Naive thymus-derived CD4-positive, alpha-beta T cell (primary cell): ENCODE measurements at places on chromosomes 7 and 10.

- DNase-seq, result no peak
Observed at GRCh38 chr10:29806350-29806788, 171.6 kb upstream of the SVIL start.

GRCh38 chr7:151206914-151207313 is 3.4 kb downstream of the H2BK1 start:
- no peak for DNase-seq

- no peak for DNase-seq
Observed at GRCh38 chr7:129615018-129615417, 3.5 kb downstream of the NRF1 start.

GRCh38 chr7:139451638-139452037 is 31.8 kb downstream of the KLRG2 start:
- no peak for DNase-seq

DNA sequence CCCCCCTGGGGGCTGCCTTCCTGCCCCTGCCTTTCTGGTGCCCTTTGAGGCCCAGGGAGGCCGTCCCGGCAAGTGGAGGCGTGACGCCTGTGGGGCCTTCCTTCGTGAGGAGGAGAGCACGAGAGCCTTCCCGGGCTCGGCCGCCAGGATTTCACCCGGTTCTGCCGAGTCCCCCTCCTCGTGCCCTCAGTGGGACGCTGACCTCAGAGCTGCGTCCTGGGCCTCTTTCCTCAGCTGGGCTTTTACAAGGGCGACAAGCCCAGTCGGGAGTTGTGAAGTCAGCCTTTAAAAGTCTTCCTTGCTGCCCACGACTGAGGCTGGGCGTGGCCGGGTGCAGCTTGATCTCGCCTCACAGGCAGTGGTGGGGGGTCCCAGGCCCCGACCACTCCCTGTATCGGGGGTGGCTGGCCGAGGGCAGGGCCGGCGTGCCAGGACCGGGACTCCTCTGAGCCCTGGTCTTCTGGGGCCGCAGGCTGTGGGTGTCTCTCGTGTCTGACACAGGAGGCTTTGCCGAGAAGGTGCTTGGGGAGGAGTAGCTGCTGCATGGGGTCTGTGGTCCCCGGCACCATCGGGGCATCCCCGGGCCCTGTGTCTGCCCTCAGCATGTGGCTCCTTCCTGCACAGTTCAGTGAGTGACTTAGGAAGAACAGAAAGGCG is 41.8 kb downstream of the FAM20C start:
- DNase-seq, result no peak

DNA sequence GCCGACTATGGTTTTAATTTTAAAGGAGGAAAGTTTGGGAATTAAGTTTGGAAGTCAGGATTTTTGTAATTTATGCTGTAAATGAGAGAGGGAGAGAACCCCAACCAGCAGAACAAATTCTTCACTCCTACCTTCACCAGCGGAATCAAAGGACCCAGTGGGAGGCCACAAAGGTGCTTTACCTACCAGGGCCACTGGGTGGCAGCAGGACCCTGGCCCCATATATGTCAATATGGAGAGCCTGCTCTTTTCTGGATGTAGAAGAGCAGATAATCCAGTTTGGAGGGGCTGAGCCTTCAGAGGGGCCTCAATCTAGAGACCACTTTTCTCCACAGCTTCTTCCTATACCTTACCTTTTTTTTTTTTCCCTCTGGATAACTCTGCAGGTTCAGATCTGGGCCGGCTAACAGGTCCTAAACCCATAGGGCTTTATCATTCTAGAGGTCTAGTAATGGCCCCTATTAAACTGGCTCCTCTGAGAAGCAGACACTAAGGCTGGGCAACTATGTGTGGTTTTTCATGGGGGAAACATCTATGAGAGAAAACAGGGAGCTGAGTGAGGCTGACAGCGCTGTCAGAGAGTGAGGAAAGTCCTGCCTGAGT is 8.5 kb upstream of the SCD start:
- peak; percentile 73 for DNase-seq

DNA sequence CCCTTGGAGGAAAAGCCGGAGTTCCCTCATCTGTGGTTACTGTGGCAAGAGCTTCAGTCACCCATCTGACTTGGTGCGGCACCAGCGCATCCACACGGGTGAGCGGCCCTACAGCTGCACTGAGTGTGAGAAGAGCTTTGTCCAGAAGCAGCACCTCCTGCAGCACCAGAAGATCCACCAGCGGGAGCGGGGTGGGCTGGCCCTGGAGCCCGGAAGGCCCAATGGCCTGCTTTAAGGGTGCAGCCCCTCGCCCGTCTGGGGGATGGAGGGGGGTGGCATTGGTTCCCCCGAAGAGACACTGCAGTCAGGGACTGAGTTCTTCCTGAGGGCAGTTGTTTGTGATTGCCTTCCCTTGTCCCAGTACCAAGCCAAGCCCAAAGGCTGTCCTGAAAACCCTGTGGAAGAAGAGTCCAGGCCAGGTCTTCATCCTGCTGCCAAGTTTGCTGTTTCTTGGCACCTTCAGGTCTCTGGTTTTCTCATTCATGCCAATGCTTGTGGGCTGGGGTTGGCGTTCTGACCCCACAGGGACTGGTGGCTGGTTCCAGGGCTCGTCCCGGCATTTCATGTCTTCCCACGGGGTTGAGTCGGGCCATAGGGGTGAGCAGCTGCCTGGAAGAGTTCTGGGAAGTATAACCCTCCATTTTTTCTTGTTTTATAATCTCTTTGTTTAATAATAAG is 7.7 kb upstream of the ZNF783 start:
- DNase-seq, result no peak

DNA sequence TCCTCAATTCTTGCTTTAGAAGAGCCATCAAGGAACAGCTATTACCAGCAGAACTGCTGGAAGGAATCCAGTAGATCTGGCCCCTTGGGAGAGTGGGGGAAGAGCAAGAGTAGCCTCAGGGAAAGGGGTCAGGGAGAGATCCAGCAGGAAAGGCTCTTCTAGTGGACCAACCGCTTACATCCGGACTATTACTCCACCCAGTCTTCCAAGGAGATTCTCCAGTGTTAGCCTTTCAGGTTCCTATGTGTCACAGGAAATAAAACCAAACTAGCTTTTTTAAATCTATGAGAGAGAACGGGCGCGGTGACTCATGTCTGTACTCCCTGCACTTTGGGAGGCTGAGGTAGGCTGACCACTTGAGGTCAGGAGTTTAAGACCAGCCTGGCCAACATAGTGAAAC is 34.3 kb downstream of the TET1 start:
- no peak for DNase-seq

DNA sequence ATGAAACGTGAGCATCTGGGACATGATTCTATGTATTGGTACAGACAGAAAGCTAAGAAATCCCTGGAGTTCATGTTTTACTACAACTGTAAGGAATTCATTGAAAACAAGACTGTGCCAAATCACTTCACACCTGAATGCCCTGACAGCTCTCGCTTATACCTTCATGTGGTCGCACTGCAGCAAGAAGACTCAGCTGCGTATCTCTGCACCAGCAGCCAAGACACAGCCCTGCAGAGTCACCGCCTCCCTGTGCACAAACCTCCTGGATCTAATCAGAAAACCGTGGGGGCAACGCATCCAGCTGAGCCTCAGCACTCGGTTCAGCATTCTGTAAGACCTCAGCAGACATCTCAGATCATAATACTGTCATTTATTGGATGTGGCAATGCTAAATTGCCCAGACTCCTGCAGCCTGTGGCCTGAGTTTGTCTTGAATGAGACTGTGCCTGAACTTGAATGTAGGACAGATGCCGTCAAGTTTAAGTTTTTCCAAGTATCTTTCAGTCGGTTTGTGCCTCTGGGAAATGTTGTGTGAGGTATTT is 41.5 kb upstream of the PRSS58 start:
- DNase-seq, result peak; percentile 27

- no peak for DNase-seq
Observed at GRCh38 chr7:129855234-129855673, 97.5 kb downstream of the UBE2H start.

DNA sequence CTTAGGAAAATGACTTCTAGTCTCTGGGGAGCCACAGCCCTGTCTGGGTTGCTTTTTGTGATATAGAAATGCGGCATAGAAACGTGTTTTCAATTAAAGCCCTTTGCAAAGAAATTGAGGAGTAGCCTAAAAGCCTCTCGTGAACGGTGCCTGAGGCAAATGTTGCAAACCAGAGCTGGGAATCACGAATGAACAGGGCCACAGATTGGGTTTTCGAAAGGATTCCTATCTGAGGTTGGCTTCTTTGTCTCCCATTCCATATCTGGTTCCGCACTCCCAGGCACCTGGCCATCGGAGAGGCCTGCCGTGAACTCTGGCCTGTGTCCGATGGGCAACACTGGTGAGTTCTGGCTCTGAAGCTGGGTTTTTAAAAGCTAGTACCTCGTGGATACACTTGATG is 221.6 kb downstream of the TCF7L2 start:
- DNase-seq, result no peak

DNA sequence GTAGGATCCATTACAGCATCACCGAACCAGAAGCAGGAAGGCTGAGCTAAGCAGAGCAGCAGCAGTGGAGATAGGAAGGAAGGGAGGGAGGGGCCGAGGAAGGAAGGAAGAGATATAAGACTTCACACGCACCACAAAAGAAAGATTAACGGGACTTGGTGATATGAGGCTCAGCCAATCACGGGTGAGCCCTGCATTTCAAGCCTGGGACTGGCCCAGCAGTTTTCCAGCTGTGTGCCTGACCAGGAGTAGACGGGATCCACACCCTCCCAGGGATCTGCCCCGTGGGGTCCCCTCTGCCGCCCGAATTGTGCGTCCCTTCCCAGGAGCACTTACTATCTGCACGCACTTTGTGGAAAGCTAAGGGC is 16.2 kb downstream of the ATG9B start:
- DNase-seq, result no peak

DNA sequence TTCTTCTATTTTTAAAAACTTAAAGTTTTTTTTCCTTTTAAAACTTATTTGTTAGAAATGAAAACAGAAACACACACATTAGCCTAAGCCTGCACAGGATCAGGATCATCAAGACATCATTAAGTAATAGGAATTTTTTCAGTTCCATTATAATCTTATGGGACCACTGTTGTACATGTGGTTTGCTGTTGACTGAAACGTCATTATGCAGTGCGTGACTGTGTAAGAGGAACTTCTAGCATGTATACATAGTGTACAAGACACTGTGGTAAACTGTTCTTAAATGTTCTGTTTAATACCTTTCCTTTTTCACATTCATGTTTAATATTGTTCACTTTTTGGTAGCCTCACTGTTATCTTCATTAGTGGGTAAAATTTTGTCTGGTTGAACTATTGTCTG is 12.1 kb downstream of the ENTPD7 start:
- no peak for DNase-seq

- DNase-seq, result no peak
Observed at GRCh38 chr7:47350425-47350824, 231.5 kb downstream of the TNS3 start.

- no peak for DNase-seq
Observed at GRCh38 chr7:117077658-117078057, 124.4 kb downstream of the ST7 start.

- DNase-seq, result no peak
Observed at GRCh38 chr10:48209241-48209640, 65.3 kb downstream of the FRMPD2 start.

- DNase-seq, result no peak
Observed at GRCh38 chr7:106588422-106589197, 72.3 kb downstream of the CCDC71L start.

DNA sequence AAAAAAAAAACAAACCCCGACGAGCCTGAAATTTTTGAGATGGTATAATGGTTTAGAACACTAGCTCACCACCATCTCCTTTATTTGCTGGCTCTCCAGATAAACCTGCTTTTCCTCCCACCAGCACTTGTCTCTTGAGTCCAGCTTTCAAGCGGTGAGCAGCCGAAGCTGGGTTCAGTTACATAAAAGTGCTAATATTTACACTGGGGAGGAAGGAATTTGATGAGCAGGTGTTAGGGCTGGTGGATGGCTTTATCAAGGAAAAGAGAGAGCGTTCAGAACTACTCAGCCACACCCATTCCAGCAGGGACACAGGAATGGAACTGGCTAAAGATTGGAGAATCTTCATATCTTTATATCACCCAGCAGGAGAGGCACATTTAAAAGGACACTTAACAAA is 6.6 kb upstream of the CALML3 start:
- DNase-seq, result no peak
